ENCODE measurements at places on chromosomes 4 and X.

DNA sequence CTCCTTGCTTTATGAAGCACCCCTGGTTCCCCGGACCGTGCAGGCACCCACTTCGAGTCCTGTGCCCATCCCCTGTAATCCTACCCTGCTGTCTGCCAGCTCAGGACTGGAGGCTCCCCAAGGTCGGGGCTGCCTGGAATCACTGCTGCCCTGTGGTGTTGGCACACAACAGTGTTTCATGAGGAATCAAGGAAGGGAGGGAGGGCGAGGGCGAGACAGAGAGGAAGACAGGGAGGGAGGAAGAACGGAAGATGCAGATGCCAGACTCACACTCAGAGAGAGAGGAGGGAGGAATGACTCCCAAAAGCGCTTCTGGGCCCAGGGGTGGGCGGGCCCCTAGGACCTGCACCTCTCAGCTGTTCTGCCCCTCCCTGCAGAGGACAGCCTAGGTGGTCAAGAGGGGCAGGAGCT is 42.9 kb upstream of the ADRA2C start:
- DNase-seq, result no peak

- DNase-seq, result peak; percentile 98
Observed at GRCh38 chr4:76090241-76090691, 15.8 kb downstream of the ART3 start.

GRCh38 chr4:129232589-129233337 is 136.8 kb downstream of the C4orf33 start:
- DNase-seq, result no peak

DNA sequence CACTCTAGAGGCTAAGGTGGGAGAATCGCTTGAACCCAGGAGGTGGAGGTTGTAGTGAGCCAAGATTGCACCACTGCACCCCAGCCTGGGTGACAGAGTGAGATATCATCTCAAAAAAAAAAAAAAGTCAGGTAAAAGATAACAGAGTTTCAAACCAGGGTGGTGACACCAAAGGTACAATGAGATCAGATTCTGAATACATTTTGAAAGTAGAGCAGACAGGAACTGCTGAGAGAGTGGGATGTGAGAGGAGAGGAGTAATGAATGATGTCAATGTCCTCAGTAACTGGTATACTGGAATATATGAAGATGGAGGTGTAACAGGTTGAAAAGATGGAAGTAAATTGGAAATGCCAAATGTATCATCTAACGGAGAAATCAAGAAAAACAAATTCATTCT is 135.6 kb downstream of the CAMK2D start:
- DNase-seq, result no peak

GRCh38 chr4:143515905-143516304 is 2.4 kb downstream of the SMARCA5 start:
- DNase-seq, result no peak

DNA sequence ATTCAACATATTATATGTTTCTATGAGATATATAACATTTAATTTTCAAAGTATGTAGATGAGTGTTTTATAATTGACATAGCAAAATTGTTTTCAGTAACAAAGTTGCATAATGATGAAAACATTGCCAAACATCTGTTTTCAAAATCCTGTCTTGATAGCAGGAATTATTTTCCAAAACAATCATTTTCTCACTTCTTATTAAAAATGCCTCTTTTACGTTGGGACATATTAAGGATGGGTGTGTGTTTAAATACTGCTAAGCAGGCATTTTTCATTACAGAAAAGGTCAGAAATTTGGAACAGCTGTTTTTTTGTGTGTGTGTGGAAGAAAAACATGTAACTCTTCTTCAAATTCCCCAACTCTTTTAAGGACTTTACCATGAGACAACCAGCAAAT is 452.0 kb downstream of the SPRY1 start:
- no peak for DNase-seq

- DNase-seq, result no peak
Observed at GRCh38 chrX:134670134-134670924, 12.1 kb upstream of the PLAC1 start.

GRCh38 chr4:133865612-133866327 is 335.8 kb downstream of the PABPC4L start:
- no peak for DNase-seq

GRCh38 chr4:163587867-163588266 is 93.4 kb downstream of the TMA16 start:
- peak; percentile 45 for DNase-seq

- no peak for DNase-seq
Observed at GRCh38 chr4:149279776-149280175, 535.9 kb downstream of the IQCM start.

DNA sequence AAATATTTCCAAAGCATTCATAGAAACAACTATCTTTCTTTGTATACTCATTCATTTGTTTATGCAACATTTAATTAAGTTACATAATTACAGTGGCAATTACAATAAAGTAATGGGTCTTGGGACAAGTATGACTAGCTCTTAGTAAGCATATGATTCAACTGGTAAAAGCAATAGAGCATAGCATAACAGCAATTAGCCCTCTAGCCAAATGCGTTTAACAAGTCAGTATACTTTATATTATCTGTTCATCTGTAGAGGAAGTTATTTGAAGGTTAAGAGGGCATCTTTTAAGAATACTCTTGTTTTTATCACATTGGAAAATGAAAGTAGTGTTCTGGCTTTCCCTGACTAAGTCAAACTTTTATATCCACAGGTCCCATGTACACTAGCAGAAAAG is 198.1 kb upstream of the UGT8 start:
- no peak for DNase-seq

- DNase-seq, result no peak
Observed at GRCh38 chr4:83536362-83537272, 709 bp downstream of the GPAT3 start.

GRCh38 chr4:41505161-41505661 is 32.7 kb upstream of the LIMCH1 start:
- DNase-seq, result no peak

DNA sequence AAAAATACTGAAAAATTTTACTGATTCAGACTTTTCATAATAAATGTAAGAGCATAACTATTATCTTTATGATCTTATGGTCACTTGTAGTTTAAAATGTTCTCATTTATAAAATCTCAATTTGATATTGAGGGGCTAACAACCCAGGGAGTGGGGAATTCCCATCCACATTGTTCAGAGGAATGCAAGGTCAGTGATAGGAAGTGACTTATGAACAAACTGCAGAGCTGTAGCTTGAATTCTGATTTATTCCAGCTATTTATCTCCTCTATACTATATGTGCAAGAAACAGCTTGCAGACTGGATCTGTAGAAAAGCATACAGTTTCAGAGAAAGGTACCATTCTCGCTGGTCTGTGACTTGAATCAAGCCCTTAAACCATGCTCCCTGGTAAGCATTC is 61.6 kb downstream of the SEC24D start:
- no peak for DNase-seq

DNA sequence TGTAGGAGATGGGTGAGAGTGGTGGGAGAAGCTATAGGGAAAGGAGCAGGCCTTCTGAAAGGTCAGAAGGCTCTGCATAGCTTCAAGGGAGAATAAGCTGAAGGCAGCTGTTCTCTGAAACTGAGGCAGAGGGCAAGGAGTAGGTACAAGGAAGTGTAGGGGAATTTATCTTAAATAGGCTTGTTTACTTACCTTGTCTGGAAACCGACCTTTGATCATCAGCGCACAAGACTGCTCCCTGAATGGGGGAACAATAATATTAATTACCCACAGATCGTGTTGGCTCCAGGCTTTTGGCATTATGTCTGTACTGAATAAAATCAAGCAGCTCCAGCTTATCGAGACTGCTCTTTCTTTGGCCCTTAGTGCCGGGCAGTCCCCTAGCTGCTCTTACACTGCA is 175.5 kb upstream of the MAGEB16 start:
- no peak for DNase-seq

DNA sequence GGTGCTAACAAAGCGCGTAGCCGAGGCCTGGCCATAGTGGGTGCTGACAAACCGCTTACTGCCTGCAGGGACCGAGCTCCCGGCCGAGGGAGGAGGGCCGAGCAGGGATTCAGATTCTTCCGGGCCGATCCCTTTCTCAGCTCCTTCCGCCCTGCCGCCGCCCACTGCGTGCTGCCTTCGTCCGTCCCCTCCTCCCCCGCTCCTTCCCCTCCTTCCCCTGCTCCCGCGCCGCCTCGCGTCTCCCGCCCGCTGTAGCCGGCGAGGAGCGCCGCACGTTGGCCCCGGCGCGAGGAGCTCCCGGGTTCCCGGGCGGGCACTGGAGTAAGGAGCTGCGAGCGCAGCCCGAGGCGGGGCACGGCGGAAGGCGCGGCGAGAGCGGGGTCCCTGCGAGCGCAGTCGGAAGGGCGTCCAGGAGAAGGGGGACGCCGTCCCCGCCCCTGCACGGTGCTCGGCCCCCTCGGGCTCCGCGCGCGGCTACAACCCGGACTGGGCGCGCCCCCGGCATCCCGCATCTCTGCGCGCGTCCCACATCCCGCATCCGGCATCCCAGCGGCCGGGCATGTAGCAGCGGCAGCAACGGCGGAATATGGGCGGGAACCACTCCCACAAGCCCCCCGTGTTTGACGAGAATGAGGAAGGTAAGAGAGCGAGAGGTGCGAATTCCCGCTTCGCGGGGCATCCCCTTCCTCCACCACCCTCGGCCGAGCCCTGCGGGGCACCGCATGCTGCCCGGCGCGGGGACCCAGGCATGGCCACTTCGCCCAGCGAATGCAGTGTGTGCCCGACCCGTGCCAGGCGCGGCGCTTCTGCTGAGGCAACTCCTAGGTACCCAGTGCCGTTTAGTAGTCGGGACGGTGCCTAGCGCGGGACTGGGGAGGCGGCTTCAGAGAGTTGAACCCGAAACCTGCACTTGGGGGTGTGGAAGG is at the start of gene STK32B:
TSS of gene STK32B (plus strand) at position 203 of the 926 bp plus-strand sequence.
- DNase-seq, result peak; percentile 48

All from inflammatory macrophage (primary cell).